ENCODE measurements at places on chromosomes 12 and 14.

DNA sequence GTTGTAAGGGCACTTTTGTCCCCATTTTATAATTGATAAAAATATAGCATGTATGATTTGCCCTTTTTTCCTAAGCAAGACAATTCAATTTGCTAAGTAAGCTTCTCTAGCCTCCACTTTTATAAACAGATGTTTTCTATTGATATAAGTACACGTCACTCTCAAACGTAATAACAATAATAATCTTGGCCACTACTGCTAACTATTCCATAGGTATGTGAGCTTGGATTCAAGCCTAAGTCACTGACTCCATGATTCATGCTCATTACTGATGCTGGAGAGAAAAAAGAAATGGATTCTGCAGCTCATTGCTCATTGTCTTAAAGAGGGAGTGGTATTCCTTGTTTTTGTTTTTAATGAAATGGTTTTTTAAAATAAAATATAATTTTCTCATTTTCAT, 661.0 kb downstream of the GALC start:
- DNase-seq: no peak

- no peak for DNase-seq
Observed at GRCh38 chr14:77324816-77325745, 4.2 kb downstream of the GSTZ1 start.

DNA sequence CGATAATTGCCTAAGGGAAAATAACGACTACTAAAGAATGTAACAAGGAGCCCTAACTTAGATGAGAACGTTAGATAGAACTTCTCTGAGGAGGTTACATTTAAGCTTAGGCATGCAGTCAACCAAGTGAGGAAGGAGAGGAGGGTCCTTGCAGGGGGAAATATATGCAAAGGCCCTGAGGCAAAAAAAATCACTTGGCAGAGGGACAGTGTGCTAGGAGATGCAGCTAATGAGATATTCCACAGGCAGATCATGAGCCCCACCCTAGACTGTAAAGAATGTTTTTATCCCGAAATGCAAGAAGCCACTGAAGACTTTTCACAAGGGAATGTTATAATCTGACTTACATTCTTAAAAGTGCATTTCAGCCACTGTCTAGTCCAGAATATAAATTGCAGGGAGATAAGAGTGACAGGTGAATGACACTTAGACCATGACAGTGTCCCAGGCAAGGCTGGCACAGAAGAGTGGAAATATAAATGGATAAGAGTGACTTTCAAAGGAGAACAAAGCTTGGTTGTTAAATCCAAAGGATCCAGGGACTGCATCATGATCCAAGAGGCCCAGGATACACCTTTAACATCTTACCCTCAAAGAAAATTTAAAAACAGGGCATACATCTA, 61.0 kb downstream of the PPM1H start:
- DNase-seq: no peak

DNA sequence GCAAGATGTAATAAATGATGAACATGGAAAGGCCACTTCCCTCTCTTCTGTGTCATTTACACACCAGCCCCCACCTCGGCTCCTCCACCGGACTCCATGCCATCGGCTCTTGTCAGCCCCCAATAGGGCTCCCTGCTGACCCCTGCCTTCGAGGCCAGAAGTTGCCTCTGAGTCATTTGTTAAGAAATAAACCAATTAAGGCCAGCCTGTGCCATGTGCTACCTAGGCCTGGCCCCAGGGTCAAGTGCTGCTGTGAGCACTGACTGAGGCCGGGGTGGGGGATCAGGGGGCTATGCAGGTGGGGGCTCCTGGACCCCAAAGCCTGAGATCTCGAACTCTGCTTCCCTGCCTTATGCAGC, 53.2 kb downstream of the TESC start:
- DNase-seq: no peak

- DNase-seq: no peak
Observed at GRCh38 chr14:67487937-67488893, at the start of gene TMEM229B. TSS of gene TMEM229B (minus strand) at chr14:67488721. CDS start at chr14:67473923, 14,798 bp downstream.

DNA sequence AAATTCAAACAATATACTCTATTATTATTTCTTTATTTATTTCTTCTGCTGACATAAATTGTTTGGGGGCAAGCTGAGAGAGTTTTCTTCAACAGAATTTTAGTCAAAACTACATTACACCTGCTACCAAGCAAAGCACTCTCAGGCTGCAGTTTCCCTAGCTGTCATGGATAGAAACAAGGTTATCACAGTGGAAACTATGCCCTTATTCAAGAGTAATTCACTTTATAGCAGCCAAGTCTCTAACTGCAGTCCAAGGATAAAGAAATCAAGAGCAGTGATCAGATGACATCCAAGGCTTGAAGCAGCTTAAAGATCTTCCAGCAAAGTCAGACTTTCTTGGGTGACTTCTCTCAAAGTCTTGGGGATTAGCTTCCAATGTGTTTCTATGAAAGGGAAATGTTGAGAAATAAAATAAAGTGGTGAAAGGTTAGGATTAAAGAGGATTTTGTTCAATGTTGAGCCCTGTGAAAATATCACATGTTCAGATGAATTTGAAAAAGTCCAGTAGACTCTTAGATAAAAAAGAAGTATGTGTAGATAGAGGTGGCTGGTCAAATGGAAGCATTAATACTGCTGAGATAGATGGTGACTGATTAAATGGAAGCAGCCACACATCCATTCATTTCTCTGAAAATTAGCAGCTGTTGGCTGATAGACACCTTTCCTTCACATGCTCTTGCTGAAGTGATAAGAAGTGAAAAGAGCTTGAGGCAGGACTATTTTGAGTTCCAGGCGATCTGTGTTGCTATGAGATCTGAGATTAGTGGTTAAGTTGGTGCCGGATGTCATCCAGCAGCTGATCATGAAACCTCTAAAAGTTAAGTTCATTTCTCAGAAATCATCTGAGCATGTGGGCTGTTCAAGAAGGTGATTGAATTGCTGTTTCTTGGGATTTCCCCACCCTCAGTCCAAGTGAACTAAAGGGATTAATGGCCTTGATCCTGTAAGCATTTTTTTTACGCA, 257.8 kb upstream of the BTG1 start:
- DNase-seq: no peak

DNA sequence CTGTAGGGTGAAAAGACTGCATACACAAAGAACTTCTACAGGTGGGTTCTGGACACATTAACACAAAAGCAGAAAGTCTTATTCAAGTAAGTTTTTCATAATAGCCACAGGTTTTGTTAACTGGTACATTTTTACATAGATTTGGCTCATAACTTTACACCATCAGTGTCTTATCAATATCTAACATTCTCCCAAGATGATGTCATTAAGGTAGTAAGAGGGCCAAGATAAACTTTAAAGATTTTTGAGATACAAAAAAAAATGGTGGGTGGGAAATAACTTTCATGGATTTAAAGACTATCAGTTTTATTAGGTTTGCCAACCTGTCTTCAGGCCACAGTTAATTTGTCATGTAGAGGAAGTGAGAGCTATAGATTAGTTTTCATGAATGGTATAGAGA, 1.7 kb downstream of the SUPT16H start:
- no peak for DNase-seq

DNA sequence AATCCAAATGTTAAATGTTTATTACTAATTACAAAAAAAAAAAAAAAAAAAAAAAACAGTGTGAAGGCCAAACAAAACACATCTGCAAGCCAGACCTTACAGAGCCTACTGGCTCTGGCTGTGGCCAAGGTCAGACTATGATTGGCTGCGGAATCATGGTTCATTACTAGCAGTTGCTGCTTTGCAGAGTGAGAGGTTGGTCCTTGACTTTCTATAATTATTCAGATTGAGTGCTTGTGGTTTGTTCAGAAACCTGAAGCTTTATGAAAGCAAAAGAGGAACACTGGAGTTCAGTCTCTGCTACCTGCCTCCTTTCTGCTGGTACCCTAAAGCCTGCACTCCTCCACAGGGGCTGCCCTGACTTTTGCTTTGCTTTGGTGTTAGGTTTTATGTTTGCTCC, 550.9 kb downstream of the BCL11B start:
- DNase-seq: no peak

DNA sequence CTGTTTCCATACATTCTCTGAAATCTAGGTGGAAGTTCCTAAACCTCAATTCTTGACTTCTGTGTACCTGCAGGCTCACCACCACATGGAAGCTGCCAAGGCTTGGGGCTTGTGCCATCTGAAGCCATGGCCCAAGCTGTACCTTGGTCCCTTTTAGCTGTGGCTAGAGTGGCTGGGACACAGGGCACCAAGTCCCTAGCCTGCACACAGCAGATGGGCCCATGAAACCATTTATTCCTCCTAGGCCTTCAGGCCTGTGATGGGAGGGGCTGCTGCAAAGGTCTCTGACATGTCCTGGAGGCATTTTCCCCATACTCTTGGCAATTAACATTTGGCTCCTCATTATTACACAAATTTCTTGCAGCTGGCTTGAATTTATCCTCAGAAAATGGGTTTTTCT, 40.0 kb upstream of the COCH start:
- DNase-seq: no peak

- no peak for DNase-seq
Observed at GRCh38 chr14:34174973-34175372, 224.1 kb upstream of the EGLN3 start.

- DNase-seq: no peak
Observed at GRCh38 chr12:103561174-103561573, 25.9 kb upstream of the STAB2 start.

DNA sequence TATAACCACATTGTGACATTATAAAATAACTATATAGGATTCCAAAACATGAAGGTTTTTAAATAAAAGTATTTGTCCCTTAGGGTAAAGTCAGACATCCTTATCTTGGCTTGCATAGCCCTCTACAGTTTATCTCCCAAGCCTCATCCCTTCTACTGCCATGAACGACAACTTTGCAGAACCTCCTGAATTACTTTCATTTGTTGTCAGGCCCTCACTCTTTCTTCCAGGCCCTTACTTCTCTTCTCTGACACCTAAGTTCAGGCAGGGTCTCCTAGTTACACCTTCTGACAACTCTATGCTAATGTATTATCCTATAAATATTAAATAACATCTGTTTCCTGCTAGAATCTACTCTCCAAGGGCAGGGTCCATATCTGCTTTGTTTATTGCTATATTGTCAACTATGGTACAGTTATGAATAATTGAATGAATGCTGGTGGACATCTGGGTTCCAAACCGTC, 115.7 kb upstream of the MDM1 start:
- DNase-seq: no peak

DNA sequence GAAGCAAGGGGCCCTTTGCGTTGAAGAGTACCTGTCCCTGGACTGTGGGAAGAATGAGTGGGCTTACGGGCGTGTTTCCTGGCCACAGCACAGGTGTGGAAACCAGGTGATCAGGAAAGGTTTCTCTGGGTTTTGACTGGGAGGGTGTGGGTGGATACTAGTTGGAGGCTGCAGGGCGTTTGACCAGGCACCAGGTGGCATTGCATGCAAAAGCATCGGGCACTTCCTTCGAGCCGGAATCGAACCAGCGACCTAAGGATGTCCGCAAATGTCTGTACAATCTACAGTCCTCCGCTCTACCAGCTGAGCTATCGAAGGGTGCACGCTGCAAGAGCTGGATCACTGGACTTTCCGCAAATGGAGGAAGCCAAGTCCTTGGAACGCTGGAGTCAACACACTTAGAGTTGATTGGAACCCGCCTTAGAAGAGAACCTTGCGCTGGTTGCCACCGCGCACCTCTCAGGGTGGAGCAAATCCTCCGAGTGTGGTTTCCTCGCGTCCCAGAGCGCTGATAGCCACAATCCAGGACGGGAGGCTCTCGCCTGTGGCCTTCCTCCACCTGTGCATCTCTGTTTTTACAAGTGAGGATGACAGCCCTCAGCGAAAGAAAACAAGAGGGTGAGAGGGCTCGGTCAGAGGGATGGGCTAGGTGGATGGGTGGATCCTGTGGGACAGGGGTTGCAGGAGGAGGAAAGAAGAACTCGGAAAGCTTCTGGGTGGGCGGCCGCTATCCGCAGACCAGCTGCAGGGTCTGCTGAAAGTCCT, 21.2 kb upstream of the RNASE4 start:
- DNase-seq: no peak
